ENCODE measurements at places on chromosomes 6 and 20.

GRCh38 chr6:20802596-20802995 lies 268.3 kb downstream of the CDKAL1 start:
- DNase-seq = no peak

DNA sequence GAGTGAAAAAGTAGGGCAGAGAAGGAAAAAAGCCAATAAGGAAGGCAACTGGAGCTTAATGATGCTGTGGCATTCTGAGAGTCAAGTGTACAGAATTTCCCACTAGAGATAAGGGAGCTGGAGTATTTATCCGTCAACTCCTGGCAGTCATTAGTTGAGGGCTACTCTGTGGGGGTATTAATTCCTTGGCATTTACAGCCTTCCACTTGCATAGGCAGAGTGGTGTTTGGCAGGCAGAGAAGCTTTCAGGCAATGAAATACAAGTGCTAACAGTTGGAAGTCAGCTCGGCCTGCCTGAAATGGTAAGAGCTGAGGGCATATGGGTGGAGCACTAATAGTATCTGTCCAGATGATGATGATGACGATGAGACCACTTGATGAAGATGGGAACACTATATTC lies 207.3 kb upstream of the FLRT3 start:
- no peak for DNase-seq

GRCh38 chr6:72078096-72078495 lies 191.7 kb downstream of the RIMS1 start:
- DNase-seq = no peak

DNA sequence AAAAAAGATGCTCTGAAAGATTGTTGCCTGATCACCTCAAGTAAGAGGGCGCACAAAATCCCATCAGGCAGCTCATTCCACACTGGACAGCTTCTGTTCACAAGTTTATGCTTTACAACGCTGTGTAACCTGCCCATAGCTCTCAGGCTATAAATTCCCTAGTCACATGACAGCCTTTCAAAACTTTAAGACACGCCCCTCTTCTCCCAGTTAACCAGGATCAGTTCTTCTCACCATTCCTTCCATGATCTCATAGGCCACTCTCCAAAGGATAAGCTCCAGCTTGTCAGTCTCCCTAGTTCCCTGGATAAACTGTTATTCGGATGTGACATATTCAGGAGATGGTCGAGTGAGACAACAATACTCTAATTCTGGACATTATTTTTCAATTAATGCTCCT lies 15.0 kb downstream of the ADNP start:
- DNase-seq = no peak

GRCh38 chr20:12597551-12597950 lies 411.2 kb upstream of the SPTLC3 start:
- DNase-seq = no peak

DNA sequence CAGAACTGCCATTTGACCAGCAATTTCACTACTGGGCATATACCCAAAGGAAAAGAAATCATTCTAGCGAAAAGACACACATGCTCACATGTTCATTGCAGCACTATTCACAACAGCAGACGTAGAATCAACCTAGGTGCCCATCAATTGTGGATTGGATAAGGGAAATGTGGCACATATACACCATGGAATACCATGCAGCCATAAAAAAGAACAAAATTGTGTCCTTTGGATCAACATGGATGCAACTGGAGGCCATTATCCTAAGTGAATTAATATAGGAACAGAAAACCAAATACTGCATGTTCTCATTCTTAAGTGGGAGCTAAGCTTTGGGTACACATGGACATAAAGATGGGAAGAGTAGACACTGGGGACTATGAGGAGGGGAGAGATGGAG lies 16.1 kb downstream of the RAET1E start:
- DNase-seq = no peak

- DNase-seq = peak; percentile 20
Measured at GRCh38 chr20:22312744-22313346, 271.5 kb downstream of the FOXA2 start.

GRCh38 chr20:35398660-35399144 lies 13.1 kb downstream of the UQCC1 start:
- no peak for DNase-seq

- DNase-seq = no peak
Measured at GRCh38 chr6:2763876-2764540, 1.2 kb upstream of the WRNIP1 start.

GRCh38 chr20:51154708-51155690 lies 132.1 kb upstream of the KCNG1 start:
- no peak for DNase-seq

DNA sequence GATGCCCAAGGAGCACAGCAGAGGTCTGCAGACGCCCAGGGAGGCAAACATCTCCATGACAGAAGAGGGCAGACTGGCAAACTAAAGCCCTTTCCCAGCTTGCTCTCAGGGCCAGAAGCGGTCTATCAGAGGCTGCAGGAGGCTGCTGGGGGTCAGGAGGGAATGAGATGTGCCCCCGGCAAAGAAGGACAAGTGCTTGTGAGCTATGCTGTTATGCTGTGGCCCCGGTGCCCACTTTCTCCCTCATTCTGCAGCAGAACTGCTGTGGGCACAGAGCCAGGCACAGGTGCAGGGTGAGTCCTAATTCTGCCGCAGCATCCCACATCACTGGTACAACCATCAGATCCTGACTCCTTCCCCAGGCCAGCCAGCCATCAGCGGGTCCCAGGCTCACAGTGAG lies 46.4 kb downstream of the LRFN2 start:
- DNase-seq = no peak

DNA sequence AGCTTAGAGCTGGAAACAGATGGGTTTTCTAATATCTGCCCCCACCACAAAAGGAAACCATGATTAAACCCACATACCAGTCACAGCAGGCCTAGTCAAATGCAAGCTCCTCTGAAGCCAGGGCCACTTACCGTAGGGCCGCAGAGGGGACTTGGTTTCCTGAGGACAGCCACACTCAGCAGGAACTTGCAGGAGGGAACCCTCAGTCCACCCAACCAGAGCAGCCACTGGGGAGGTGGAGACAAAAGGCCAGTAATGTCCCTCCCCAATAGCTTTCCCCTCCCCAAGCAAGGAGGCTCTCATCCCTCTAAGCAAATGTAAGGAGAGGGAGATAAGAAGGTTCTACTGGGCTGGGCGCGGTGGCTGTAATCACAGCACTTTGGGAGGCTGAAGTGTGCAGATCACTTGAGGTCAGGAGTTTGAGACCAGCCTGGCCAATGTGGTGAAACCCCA lies 384.4 kb upstream of the JARID2 start:
- no peak for DNase-seq

DNA sequence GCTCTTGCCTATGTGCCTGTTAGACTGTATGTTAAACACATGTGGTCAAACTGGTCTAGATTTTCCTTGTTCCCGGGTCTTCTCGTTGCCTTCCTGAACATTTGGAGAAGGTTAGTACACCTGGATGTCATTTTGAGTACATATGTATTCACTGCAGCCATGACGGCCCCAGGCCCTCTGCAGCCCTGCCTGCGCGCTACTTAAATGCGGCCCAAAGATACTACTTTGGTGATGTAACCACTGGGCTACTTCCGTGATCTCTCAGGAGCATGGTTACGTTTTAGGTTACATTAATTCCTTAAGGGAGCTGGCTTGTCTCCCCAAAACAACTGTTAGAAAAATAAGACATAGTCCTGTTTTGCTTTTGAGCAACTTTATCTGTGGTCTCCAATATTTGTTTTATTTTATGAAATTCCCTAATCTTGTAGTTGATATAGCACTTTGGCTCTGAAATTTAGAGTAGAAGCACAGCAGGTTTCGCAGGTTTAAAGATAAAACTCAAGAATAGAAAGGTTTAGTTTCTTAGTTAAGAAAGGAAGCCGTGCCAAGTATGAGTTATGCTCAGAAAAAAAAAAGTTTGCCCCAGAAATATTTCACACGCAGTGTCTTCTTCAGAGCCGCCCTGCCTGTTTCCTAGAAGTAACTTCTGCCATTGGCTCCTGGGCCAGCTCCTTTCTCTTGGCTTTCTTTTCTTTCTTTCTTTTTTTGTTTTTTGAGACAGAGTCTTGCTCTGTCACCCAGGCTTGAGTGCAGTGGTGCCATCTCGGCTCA lies 38.1 kb downstream of the TIAM2 start:
- no peak for DNase-seq

GRCh38 chr20:59765599-59766177 lies 161.3 kb downstream of the PHACTR3 start:
- DNase-seq = no peak

GRCh38 chr20:13449868-13450434 lies 188.8 kb downstream of the TASP1 start:
- DNase-seq = no peak

DNA sequence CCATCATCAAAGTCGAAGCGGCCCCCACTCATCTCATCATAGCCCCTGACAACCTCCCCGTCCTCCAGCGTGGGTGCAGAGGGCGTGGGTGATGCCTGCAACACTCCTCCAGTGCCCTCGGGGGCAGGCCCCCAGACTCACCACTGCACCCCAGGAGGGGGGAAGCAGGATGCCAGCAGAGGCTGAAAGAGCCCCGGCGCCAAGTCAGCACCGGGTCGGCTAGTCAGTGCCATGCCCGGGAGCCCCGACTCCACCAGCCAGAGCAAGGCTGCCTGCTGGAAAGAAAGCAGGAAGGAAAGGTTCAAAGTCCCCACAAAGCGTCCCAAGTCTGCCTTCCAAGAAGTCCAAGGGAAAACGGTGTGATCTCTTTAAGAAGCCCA lies 324 bp downstream of the JPH2 start:
- DNase-seq = no peak

GRCh38 chr6:38943964-38944363 lies 104.6 kb upstream of the GLP1R start:
- no peak for DNase-seq

DNA sequence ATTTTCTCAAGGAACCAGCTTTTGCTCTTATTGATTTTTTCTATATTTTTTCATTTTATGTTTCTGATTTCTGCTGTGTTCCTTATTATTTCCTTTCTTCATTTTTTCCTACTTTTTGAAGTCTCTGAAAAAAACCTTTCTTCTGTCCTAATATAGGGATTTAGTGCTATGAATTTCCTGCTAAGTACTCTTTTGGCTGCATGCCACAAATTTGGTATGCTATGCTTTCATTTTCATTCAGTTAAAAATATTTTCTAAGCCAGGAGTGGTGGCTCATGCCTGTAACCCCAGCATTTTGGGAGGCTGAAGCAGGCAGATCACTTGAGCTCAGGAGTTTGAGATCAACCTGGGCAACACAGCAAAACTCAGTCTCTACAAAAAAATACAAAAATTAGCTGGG lies 30.6 kb downstream of the SIRPD start:
- DNase-seq = no peak

GRCh38 chr6:14349507-14349906 lies 231.9 kb downstream of the CD83 start:
- no peak for DNase-seq

- DNase-seq = no peak
Measured at GRCh38 chr20:10893321-10893720, 219.5 kb upstream of the JAG1 start.

GRCh38 chr6:139369068-139369467 lies 5.4 kb downstream of the CITED2 start:
- no peak for DNase-seq

DNA sequence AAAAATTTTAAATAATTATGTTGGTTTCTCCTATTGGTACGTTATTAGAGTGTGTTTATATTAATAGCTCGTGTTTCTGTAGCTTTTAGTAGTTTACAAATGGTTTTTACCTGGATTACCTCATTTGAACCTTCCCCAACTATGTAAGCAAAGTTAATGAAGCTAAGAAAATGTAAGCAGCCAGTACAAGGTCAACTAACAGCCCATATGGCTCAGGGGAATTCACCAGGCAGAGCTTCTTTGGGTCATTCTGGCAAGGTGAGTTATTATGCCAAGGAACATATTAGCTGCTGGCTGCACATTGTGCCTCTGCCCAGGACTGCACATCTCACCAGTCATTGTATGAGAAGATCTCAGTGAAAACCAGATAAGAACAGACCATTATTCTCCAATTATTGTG lies 27.0 kb upstream of the MARCKS start:
- no peak for DNase-seq
